ENCODE measurements at places on chromosomes 1 and 21. TPM values are rescaled to one million over a fixed set of nuclear protein-coding genes. Genes with fewer than 3 reads are reported as not detected.

SRSF11 gene
- 311 TPM for polyA plus RNA-seq

OR14K1 gene
- polyA plus RNA-seq = not detected

LRRC39 gene
- polyA plus RNA-seq = 0.48 TPM

SPATA46 gene
- not detected for polyA plus RNA-seq

GRCh38 chr1:70778056-70778762, 269.4 kb downstream of the PTGER3 start:
- DNase-seq = no peak
- H3K4me3 ChIP-seq = no peak overlapping the region
- H3K27ac ChIP-seq = no peak overlapping the region
- no peaks in the 10 kb centered on the region for H3K4me1 ChIP-seq

DNA sequence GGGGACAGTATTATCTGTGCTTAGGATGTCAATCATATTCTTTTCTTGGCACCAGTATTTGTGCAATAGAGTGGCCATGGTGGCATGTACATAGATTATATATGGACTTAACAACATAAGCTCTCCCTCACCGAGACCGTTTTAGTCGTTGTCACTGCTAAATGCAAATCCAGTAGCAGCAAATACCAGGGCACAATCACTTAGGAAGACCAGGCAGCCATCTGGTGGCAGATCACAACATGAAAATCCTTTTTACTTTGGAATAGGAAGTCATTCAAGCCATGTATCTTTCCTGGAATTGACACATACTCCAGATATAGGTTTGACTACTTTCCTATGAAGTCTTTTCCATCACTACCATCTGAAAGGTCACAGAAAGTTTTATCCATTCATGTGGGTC, 53.2 kb upstream of the C1orf87 start:
- DNase-seq = peak; percentile 33
- no peaks in the 10 kb centered on the region for H3K36me3 ChIP-seq
- H3K27ac ChIP-seq = no peak overlapping the region

GRCh38 chr1:19798486-19799229, 1.1 kb downstream of the TMCO4 start:
- H3K27me3 ChIP-seq = peaks cover 37% of the 10 kb centered on the region
- no peak for DNase-seq
- H3K27ac ChIP-seq = no peak overlapping the region
- H3K4me3 ChIP-seq = peak overlapping the region; percentile 68

DNA sequence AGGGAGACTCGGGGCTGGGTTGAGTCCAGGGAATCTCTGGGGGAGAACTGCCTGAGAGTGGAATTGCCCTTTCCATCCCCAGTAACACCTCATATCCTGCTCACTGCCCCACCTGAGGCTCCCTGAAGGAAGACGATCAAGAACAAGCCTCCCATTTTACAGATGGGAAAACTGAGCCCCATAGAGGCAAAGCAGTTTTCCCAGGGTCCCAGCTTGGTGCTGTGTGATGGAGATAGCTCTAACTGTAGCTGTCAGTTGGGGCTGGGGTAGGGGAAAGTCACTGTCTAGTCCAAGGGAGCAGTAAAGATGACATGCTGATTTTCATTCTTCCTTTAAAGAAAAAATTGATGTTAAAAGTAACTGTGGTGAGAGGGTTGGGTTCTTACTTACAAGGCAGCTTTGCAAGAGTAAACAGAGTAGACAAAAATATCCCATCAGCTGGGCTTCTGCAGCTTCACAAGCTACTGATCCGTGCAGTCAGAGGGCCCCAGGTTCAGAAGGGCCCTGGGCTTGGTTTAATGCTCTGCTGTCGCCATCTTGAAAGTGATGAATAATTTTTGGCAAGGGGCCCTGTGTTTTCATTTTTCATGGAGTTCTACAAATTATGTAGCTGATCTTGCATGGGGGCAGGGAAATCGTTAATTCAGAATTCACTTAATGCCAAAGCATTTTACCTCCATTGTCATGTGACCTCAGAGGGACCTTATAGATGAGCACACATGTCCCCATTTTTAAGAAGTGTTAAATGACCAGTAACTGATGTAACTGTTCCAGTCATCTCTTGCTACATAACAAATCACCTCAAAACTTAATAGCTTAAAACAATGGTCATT, 17.6 kb upstream of the TNFRSF1B start:
- H3K36me3 ChIP-seq = no peaks in the 10 kb centered on the region
- H3K4me3 ChIP-seq = no peak overlapping the region
- no peaks in the 10 kb centered on the region for H3K4me1 ChIP-seq
- H3K27ac ChIP-seq = no peak overlapping the region
- no peak for DNase-seq

DNA sequence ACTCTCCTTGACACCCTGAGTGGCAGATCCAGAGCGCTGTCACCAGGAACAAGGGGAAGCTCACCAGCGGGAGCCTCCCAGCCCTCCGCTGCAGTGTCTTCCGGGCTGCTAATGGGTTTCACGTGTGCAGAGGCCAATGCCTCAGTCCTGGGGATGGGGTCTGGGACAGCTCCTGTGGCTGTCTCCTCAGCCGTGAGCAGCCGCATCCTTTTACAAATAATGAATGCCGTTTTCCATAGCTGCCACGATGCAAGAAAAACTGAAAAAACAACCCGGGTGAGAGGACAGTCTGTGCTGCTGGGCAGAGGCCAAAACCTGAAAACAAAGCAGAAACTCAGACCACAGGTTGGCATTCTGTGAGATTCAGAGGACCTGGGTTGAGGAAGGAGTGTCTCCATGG, 212.2 kb upstream of the RAB4A start:
- peak; percentile 13 for DNase-seq
- H3K27me3 ChIP-seq = no peaks in the 10 kb centered on the region
- no peak overlapping the region for H3K27ac ChIP-seq
- no peaks in the 10 kb centered on the region for H3K36me3 ChIP-seq

DNA sequence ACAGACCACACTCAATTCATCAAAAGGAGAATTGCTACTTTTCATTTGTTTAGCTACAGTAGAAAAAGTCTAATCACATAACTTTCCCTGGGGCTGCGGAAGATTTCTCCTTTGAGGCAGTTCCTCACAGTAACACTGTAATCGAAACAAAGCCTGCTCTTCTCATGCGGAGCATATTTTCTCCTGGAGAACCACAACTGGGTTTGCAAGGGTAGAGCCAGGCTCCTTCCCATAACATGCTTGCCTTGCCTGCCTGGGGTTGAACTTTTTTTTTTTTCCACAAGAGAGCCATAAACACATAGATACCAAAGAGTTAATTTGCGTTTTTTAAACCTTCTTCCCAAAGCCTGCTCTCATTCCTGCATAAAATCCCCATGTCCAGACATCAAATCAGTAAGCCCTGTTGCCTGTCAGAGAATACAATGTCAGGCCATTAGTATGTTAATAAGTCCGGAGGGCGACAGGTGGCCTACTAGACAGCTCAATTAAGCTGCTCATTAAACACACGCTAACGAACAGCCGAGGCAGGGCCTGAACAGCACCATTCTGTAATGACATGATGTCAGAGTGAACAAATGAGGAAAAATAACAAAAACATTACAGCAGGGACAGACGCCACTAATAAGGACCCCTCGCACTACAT, 107.1 kb upstream of the OLIG2 start:
- H3K27ac ChIP-seq = no peak overlapping the region
- no peak for DNase-seq
- peaks cover 5% of the 10 kb centered on the region for H3K4me1 ChIP-seq
- H3K4me3 ChIP-seq = no peak overlapping the region
- H3K27me3 ChIP-seq = no peaks in the 10 kb centered on the region

GRCh38 chr1:212256369-212256768, 28.8 kb upstream of the PPP2R5A start:
- DNase-seq = no peak
- H3K4me3 ChIP-seq = no peak overlapping the region

- no peak overlapping the region for H3K4me3 ChIP-seq
- H3K36me3 ChIP-seq = no peaks in the 10 kb centered on the region
- DNase-seq = no peak
Observed at GRCh38 chr1:117644696-117645311, 39.0 kb downstream of the TENT5C start.

DNA sequence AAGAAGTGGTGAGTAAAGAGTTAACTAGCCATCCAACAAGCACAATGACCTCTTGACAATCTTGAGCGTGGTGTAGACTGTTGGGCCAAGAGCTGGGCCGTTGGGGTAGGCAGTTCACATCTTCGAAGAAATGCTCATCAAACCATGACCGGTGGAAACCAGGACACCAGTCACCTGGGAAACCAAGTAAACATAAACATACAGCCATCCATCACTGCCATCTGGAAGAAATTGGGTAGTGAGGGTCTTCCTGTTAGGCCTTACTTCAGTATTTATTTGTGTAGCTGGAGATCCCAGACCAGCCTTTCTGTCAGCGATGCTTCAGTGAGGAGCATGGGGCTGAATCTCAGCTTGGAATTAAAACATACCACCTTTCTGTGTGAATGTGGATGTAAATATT, 108.1 kb upstream of the HAO2 start:
- H3K4me3 ChIP-seq = no peak overlapping the region
- no peak for DNase-seq
- H3K36me3 ChIP-seq = no peaks in the 10 kb centered on the region
- H3K27ac ChIP-seq = no peak overlapping the region
- no peaks in the 10 kb centered on the region for H3K4me1 ChIP-seq

GRCh38 chr1:100835866-100836842, 58.5 kb downstream of the EXTL2 start:
- no peak overlapping the region for H3K4me3 ChIP-seq
- no peaks in the 10 kb centered on the region for H3K27me3 ChIP-seq
- H3K27ac ChIP-seq = no peak overlapping the region
- no peaks in the 10 kb centered on the region for H3K36me3 ChIP-seq

GRCh38 chr1:224769452-224770335, 153.6 kb downstream of the CNIH3 start:
- no peaks in the 10 kb centered on the region for H3K27me3 ChIP-seq
- H3K27ac ChIP-seq = no peak overlapping the region
- H3K4me1 ChIP-seq = peaks cover 14% of the 10 kb centered on the region
- H3K36me3 ChIP-seq = no peaks in the 10 kb centered on the region
- no peak overlapping the region for H3K4me3 ChIP-seq

- H3K27ac ChIP-seq = no peak overlapping the region
- no peaks in the 10 kb centered on the region for H3K36me3 ChIP-seq
- no peaks in the 10 kb centered on the region for H3K4me1 ChIP-seq
- no peaks in the 10 kb centered on the region for H3K27me3 ChIP-seq
- no peak for DNase-seq
Observed at GRCh38 chr1:184892116-184892515, 82.2 kb downstream of the NIBAN1 start.

- H3K27ac ChIP-seq = no peak overlapping the region
- no peak for DNase-seq
- no peaks in the 10 kb centered on the region for H3K4me1 ChIP-seq
Observed at GRCh38 chr1:190172651-190173430, 304.8 kb downstream of the BRINP3 start.

DNA sequence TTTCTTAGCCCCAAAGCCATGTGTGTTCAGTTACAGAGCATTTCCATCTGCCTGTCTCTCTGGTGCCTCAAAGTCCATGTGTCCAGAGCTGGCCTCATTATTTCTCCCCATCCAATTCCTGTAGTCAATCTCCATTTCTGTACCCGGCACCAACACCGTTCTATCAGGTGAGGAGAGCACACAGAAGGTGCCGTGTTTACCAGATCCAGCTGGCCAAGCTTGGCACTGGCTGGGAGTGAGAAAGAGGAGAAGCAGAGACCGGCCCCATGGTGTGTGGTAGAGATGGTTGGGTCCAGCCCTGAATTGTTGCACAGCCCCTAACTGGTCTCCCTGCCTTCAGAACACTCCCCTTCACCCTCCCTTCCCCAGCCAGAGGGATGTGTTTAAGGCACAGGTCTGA, 7.5 kb upstream of the SSBP3 start:
- H3K4me3 ChIP-seq = no peak overlapping the region
- peaks cover 23% of the 10 kb centered on the region for H3K4me1 ChIP-seq
- no peaks in the 10 kb centered on the region for H3K27me3 ChIP-seq
- no peak overlapping the region for H3K27ac ChIP-seq
- DNase-seq = no peak
- no peaks in the 10 kb centered on the region for H3K36me3 ChIP-seq

- no peaks in the 10 kb centered on the region for H3K27me3 ChIP-seq
- no peak overlapping the region for H3K4me3 ChIP-seq
- H3K36me3 ChIP-seq = no peaks in the 10 kb centered on the region
- peaks cover 7% of the 10 kb centered on the region for H3K4me1 ChIP-seq
- no peak for DNase-seq
- no peak overlapping the region for H3K27ac ChIP-seq
Observed at GRCh38 chr1:71994646-71995045, 287.7 kb downstream of the NEGR1 start.

DNA sequence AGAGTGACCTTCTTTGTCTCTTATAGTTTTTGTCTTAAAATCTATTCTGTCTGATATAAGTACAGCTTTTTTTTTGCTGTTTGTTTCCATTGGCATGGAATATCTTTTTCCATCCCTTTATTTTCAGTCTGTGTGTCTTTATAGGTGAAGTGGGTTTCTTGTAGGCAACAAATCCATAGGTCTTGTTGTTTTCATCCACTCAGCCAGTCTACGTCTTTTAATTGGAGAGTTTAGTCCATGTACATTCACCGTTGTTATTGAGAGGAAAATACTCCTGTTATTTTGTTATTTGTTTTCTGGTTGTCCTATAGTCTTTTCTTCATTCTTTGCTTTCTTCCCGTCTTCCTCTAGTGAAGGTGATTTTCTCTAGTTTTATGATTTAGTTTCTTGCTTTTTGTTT, 115.9 kb downstream of the IFI44 start:
- no peaks in the 10 kb centered on the region for H3K27me3 ChIP-seq
- no peaks in the 10 kb centered on the region for H3K4me1 ChIP-seq
- H3K27ac ChIP-seq = no peak overlapping the region
- H3K36me3 ChIP-seq = no peaks in the 10 kb centered on the region
- DNase-seq = no peak
